GM10248 (cell line): ENCODE measurements at places on chromosomes 7 and 10.

DNA sequence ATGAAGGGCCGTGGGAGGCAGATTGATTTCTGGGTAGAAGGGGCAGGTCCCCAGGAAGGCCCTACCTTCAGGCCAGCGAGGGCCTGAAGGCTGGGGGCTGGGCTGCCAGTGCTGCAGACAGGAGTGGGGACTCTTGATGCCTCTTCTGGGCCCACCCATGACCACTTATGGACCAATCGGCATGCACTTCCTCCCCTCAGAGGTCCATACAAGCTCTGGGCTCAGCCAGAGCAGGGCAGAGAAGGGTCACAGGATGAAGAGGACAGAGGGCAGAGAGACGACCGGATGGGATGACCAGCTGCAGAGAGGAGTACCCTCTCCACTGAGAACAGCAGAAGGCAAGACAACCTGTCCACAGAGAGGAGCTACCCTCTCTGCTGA, 120.1 kb downstream of the DYNC2I1 start:
- DNase-seq: no peak

DNA sequence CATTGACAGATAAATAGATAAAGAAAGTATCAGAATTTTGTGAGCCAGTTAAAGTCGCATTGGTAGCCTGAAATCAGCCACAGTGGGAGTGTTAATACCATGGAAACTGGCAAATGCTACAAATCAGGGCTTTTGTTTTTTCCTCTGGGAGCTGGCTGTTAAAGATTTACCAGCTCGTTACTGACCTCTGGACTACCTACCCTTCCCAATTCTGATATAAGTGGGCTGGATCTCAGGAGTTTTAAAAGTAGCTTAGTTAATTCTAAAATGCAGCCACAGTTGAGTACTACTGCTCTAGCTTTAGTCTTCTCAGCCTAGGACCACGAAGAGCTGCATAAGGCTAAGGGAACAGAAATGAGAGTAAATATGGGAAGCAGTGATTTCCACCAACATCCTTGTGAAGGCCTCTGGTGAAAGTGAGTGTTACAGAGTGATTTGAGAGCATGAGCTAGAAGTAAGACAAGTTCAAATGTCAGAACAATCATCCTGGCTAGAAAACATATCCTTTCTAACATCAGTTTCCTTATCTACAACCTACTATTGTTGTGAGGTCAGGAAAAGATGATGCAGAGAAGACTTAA, 53.2 kb downstream of the A1CF start:
- DNase-seq: no peak

DNA sequence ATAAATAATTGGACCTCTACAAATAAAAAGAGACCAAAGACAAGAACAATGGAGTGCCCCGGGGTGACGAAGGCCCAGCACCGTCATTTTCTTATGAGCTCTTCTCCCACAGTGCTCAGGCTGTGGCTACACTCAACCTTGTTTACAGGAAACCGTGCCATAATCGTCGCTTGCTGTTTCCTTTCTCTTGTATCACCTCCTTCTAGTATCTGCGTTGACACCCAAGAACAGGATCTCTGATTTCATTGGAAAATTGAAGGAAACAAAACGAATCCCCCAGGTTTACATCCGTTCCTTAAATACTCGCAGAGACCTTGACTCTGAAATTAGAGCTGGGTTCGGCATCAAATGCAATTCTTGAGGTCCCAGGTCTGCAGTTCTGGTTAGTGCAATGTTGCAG, 1.7 kb upstream of the IGFBP3 start:
- DNase-seq: no peak

DNA sequence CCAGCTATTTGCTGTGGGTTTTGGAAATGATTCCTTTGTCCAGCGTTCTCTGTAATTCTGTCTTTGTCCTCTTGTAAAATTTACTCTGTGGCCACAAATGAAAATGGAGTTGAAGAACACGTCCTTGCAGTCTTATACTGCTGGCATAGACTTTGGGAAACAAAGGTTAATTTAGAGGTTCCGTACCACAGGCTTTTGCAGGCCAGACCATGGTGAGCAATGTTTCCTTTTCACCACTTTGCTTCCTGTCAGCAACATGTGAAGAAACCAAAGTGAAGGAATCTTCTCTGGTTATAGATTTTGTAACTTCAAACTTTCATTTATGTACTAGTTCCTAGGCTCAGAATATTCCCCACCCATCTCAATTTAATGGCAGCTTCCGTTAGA, 488.5 kb downstream of the MDFIC start:
- DNase-seq: no peak

- peak; percentile 41 for DNase-seq
Observed at GRCh38 chr7:20114468-20114867, 102.7 kb downstream of the MACC1 start.

- DNase-seq: no peak
Observed at GRCh38 chr7:100682991-100683658, 9.6 kb downstream of the GNB2 start.

- DNase-seq: no peak
Observed at GRCh38 chr7:78099715-78100394, 301.3 kb downstream of the PHTF2 start.

GRCh38 chr7:55570218-55570873, 2.0 kb downstream of the VOPP1 start:
- peak; percentile 69 for DNase-seq

DNA sequence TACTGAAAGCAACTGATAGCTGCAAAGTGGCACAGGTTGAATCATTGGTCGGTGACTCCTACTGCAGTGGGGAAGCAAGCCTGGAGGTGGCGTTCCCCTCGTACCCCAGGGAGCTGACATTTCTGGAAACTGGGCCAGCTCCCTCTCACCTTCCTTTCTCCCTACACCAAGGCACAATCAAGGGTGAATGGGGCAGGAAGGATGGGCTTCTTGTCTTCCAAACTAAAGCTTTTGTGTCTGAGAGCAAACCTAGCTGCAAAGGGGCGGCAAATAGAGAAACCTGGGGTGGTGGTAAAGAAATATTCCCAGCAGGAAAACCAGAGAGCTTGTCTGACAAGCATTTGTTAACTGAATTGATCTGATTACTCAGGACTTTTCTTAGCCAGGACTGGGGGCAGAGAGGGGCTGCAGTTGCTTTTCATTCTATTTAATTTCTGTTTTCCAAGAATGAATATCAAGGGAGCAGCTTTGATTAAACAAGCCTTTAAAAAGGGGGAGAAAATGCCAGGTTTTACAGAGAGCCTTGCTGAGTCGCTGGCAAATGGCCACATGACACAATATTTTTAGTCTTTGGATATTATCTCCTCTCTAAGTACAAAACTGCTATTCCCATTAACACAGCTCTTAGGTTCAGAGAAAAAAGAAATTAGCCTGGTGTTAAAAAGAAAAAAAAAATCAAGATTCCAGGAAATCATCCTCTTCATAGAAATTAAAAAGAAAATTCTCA, 27.8 kb downstream of the CDHR3 start:
- no peak for DNase-seq

DNA sequence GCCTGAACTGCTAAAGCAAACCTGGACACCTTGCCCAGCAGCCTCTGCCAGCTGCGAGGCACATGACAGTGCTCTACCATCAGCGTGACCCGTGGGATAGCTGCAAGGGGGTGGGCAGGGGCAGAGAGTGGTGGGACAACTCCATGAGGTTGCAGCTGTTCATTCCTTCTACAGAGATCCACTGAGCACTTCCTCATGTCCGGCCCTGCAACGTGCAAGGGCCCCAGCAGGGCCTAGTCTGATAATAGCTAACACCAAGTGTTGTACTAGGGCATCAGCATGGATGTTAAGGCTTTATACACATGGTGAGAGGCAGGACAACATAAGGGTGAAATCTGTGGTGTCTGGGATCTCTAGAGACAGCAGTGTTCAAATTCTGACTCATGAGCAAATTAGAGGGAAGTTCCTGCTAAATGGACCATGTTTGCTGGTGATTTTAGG, 14.3 kb downstream of the NOD1 start:
- no peak for DNase-seq

DNA sequence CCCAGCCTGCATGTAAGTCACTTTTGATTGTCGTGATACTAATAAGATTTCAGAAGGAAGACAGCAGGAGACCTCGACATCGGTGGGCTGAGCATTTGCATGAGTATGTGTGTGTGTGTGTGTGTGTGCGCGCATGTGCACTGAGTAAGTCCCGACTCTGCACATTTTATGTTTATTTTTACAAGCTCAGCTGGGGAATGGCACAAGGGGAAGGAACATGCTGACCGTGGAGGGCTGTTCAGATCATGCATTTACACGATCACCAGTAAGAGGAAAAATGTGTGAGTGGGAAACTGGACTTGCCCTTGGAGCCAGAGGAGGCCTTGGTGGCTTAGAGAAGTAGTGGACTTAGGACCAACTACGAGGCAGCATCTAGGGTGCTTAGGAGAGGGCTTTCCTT, 41.3 kb downstream of the IL2RA start:
- DNase-seq: no peak

DNA sequence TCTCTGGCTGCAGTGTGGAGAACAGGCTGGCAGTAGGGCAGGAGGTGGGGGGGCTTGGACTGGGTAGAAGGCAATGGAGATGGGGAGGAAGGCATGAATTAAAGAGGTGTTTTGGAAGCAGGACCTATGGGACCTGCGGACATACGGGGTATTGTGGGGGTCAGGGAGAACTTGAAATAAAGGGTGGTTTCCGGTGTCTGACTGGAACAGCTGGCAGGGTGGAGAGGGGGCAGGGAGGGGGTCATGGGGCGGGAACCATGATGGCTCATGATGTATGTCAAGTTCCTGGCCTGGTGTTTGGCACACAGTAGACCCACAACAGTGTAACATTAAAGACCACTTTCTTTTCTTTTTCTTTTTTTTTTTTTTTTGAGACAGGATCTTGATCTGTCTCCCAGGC, 5.5 kb downstream of the LHPP start:
- DNase-seq: no peak

DNA sequence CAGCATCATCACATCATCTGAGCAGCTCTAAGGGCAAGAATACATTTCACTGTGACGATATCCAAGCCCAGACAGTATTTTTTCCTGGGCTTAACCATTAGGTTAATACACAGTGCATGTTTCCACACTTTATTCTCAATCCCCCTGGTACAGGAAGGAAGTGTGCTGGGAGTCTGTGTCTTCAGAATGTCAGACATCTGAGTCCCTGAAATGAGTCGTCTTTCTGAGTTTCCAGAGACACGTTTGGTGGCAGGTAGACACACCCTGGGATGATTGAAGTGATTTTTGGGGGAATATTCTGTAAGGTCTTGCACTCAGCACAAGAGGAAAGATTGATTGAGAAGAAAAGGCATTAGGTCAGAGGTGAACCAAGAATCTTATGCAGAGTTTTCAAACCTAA, 13.1 kb upstream of the SHH start:
- DNase-seq: no peak

DNA sequence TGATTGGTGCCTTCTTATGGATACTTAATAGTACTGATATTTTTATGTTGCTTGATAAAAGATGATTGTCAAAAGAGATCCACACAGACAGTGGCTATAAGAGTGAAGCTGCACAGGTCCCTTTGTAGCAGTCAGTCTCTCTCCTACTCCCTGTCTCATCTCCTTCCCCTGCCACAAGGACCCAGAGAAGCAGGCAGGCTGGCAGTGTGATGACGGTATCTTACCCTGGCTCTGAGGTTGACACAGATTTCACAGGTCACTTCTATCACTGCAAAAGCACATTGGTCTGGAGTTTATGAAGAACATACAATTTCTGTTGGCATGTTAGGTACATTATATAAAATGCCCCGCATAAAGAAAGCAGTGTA, 64.4 kb upstream of the AHR start:
- no peak for DNase-seq
